GF-D8 (cell line): ENCODE measurements at places on chromosomes 2 and 18.

DNA sequence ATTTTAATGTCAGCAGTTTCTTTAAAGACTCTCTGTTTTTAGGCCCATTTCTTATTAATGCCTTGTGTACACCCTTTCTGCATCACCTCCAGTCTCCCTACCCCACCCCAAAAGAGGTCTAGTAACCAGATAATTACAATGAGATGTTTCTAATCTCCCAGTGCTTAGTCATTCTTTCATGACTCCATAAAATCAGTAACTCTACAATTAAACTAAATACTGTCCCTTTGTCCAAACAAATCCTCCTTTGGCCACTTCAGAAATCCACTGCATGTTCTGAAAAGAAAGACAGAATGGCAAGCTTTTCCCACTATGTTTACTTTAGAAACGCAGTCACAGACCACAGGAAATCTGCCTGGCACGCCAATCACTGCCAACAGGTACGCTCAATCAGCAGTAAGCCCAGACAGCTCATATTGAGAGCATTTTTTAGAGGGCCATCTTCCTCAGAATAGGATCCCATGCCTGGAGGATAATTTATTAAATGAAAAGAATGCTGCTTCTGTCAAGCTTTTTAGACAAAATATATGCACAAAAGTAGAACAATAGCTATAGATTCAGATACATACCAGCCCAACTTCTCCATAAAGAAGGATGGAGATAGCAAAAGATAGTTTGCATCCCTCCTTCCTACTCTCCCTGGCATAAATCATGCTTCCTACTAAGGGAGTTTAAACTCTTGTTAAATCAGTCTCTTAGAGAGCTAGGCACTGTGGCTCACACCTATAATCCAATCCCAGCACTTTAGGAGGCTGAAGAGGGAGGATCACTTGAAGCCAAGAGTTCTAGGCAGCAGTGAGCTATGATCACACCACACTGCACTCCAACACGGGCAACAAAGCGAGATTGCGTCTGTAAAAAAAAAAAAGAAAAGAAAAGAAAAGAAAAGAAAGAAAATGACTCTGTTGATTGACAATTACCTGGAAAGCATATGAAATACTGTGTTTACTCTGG is 14.6 kb downstream of the CLASP1 start:
- no peak for DNase-seq

- DNase-seq, result no peak
Measured at GRCh38 chr2:200356857-200357384, 50.4 kb downstream of the SPATS2L start.

GRCh38 chr18:49398331-49398730 is 62.1 kb downstream of the DYM start:
- no peak for DNase-seq

- no peak for DNase-seq
Measured at GRCh38 chr2:219944866-219945265, 317.4 kb downstream of the SLC4A3 start.

- DNase-seq, result no peak
Measured at GRCh38 chr2:108980076-108980475, 8.9 kb downstream of the EDAR start.

DNA sequence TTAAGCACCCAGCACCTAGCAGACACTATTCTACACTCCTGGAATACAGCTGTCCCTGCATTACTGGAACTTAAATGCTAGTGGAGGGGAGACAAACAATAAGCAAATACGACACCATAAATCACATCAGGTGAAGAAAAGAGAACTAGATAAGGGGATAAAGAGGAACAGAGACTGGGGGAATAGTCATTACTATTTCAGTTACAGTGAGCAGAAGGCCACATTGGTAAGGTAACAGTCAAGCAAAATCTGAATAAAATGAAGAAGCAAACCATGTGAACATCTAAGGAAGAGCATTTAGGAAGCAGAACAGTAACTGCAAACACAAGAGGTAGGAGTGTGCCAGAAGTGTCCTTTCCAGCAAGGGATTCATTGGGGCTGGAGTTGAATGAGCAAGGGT is 77.0 kb upstream of the PTPRM start:
- DNase-seq, result no peak

DNA sequence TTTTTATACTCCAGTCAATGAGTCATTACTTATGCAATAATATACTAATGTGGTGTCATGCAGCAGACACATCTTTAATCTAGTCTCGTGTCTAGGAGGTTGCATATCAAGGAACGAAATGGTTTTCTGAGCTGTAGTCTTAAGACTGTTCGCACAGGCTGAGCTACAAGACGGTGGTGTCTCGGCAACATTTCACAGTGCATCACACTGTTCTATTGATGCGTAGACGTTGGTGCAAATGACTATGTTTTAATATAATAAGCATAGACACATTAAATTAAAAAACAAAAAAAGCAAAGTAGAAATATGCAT is 864.2 kb downstream of the GALR1 start:
- DNase-seq, result no peak
